NCI-H226 (cell line): ENCODE measurements at places on chromosomes 12 and 14.

DNA sequence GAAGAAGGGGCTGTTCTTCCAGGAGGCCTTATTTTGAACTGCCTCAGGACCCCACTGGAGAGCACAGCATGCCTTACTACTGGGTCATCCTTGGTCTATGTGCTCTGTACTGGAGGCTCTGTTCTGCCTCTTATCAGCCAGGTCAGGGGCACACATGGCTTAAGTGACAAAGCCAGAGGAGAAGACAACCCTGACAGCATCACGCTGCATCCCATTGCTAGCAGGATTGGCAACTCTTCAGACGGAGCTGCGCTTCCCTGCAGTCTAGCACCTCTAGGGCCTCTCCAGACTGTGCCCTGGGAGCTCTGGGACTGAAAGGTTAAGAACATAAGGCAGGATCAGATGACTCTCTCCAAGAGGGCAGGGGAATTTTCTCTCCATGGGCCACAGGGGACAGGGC, 17.3 kb upstream of the TIGAR start:
- DNase-seq: no peak

DNA sequence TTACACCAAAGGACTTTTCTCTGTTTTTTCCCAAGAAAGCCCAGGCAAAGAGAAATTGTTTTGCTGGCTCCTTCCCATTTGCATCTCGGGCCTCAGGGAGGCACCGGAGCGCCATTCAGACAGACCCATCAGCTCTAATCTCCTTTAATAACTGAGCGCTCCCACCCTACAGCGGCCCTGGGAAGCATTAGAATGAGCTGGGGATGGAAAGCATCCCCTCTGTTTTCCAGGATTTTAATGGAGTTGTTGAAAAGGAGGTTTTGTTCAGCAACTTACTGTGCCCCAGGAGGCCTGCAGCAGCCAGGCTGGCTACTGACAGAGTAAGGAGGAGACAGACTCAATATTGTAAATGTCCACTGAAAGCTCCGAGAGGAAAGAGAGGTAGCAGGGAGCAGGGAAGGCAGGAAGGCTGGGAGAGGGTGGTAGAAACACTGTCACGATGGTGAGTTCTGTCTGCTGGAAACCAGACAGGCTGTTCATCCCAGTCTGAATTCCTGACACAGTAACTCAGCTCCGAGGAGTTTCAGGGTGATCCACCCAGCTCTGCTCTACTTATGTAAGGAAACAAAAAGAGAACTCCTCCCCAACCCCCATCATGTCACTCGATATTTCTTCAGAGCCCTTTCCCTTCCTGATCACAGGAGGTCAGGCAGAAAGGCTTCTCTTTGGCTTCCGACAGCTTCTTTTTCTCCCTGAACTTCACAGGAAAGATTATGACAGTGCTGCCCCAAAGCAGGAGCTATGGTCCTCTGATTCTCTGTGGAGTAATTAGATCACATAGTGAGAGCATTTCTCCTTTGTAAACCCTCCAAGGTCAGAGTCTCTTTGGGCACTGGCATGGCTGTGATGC, 62.5 kb upstream of the TMEM132D start:
- DNase-seq: no peak

GRCh38 chr14:22513066-22513812, 75.8 kb downstream of the DAD1 start:
- no peak for DNase-seq

DNA sequence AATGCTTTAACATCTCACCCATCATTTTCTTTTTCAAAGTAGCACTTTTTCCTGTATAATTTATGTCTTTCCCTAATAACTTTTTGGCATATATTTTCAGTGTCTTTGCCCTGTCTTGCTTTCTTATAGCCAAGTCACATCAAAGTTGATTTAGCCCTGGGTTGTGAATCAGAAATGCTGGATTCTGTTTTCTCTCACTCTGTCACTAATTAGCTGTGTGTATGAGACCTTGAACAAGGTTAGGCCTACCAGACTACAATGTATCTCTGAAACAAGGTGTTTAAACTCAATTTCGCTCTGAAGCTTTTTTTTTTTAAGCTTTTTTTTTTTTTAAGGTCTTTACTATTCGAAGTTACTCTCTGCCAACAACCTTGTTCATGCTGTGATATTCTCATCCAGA, 25.7 kb downstream of the CNOT2 start:
- DNase-seq: no peak

- no peak for DNase-seq
These were observed 39.8 kb downstream of the NOPCHAP1 start for GRCh38 chr12:105025890-105026289.

GRCh38 chr14:105023791-105024480, 3.1 kb upstream of the CDCA4 start:
- DNase-seq: peak; percentile 71

DNA sequence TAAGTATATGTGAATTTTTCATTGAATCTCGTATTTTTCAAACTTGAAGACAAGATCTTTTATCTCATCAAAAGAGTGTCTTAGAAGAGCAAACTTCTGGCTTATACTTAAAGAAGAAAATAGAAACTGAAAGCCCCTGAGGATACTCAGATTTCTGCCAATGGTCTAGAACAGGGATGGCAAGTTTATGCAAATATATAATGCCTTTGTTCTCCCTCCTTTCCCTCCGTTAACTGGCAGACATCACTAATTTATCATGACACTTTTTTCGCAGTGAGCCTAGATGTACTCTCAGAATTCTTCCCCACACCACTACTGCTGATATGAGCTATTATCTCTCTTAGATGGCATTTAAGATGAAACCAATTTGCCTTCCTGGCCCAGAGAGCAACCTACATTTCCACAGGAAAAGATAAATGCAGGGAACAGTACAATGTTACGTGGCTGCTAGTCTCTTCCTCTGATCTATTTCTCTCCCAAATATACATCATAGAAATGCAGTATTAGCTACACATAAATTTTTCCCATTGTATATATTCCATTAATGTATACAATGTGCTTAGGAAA, 40.0 kb upstream of the DAAM1 start:
- no peak for DNase-seq

GRCh38 chr14:56570295-56570694, 9.3 kb upstream of the TMEM260 start:
- no peak for DNase-seq

DNA sequence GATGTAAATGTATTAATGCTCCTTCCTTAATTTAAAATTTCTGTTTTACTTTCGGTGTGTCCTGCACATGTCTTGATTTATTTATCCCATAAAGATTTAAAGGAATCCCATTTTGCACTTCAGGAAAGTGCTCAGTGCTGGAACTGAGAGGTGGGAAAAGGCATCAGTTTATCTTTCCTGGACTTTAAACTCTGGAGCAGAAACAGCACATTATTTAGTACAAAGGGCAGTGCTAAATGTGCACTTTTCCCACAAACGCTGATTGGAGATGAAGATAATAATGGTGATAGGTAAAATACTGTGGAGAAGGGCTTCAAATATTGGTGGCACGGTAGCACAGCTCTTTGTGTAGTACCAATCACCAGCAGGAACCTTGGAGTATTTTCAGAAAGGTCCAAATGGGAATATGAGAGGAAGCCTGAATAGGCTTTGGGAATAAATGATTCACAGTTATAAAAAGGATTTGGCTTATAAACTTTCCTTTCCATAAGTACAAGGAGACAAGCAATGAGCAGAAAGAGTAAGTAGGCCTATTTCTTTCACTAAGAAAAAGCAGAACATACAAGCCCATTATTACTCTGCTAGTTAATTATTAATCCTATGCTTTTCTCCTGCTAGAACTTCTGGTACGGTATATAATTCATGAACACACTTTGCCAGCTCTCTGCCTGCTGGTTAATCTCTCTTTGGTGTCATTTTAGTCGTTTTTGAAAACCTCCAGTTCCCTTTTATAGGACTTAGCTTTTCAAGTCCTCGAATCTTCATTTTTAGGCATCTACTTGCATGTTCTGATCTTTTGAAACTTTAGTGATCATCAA, 58.3 kb downstream of the SLC15A5 start:
- DNase-seq: no peak

GRCh38 chr14:72796935-72797334, 97.0 kb downstream of the DPF3 start:
- DNase-seq: no peak

- no peak for DNase-seq
These were observed 18.7 kb upstream of the NOS1 start for GRCh38 chr12:117380083-117380482.

- DNase-seq: no peak
These were observed 23.9 kb upstream of the ITGA5 start for GRCh38 chr12:54442961-54443360.

DNA sequence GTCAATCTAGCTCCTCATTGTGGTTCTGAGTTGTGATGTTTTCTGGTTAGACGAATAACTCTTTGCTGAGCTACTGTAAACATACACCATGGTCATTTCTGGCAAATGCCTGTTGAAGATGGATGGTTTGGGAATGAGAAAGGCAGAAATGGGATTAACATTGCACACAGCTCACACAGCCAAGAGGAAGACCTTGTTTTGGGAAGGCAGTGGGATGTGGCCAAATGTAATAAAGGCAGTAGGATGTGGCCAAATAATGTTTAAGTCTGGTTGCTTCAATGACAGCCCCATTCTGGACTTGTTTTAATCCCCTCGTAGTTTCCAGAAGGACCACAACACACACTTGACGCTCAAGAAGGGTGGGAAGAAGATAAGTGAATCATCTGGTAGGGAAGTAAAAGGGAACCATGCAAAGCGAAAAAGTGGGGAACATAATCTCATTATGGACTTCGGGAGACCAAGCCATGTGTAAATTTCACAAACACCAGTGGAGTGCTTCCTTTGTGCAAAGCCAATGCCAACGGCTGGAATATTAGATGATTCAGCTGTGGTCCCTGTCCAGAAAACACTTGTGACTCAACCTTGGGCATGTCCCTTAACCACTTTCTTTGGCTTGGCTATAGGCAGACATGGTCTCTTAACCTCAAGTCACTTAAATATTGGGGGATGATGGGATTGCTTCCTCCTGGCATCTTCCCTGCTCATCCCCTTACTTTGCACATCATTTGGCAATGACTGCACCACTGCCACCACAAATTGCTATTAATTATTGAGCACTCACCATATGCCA, 284.4 kb upstream of the CRY1 start:
- DNase-seq: no peak

GRCh38 chr14:101222362-101223070, 319.0 kb upstream of the RTL1 start:
- no peak for DNase-seq

GRCh38 chr14:58151133-58152013, 640 bp downstream of the ARMH4 start:
- no peak for DNase-seq

DNA sequence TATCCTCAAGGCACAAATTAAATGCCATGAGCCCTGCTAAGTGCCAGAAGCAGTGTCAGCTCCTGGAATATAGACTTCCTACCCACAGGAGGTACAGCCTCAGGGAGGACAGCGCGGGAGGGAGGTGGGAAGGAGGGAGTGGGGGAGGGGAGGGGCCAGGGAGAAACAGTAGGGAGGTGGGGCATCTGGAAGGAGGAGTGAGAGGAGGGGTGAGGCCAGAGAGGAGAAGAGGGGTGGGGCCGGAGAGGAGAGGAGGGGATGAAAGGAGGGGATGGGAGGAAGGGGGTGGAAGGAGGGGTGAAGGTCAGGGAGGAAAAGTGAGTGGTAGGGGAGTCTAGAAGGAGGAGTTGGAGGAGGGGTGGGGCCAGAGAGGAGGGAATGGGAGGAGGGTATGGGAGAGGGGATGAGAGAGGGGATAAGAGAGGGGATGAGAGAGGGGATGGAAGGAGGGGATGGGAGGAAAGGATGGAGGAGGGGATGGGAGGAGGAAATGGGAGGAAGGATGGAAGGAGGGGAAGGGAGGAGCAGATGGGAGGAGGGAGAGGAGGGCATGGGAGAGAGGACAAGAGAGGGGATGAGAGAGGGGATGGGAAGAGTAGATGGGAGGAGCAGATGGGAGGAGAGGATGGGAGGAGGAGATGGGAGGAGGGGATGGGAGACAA, 9.2 kb upstream of the CCDC197 start:
- DNase-seq: no peak

- DNase-seq: no peak
These were observed 223.2 kb upstream of the RTL1 start for GRCh38 chr14:101126731-101127130.

DNA sequence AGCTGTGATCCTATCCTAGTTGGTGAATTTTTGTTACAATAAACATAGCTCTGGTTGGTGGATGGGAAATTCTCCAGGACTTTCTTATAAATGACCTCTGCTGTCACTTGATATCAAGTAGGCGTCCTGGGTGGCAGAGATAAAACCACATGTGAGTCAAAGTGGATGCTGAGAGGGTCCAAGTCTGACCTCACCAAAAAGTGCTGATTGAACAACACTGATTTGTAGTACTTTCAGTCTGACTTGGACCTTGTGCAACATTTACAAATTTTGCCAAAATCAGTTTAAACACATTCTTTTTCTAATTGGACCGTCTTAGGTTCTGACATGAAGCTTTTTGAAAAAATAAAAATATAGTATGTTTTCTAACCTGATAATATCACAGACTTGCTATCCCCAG, 585.6 kb downstream of the GALC start:
- DNase-seq: no peak

DNA sequence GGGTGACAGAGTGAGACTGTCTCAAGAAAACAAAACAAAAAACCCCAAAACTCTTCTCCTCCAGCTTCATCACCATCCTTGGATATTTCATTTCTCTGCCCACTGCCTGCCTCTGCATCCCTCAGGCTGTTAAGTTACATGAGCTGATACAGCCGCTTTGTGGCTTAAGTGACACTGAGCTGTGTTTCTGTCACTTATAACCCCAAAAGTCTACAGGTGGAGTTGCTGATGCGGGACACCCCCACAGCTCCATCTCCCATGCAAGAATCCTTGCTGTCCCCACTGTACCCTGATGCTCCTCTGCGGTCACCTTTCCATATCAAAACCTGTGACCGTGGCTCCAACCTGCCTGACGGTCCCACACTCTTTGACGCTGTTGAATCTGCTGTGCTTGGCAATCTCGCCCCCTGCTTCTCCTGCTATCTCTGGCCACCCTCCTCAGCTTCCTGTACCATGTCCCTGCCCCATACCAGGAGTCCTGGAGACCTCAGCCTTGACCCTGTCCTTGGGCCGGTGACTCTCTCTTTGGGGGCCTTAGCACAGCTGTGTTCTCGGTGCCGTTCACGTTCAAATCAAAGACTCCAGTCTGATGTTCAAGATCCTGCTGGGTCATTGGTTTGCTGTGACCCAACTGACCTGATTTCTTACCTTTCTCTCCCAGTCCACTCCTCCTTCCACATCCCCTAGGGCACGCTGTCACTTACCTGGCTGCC, 20.3 kb downstream of the HVCN1 start:
- no peak for DNase-seq

DNA sequence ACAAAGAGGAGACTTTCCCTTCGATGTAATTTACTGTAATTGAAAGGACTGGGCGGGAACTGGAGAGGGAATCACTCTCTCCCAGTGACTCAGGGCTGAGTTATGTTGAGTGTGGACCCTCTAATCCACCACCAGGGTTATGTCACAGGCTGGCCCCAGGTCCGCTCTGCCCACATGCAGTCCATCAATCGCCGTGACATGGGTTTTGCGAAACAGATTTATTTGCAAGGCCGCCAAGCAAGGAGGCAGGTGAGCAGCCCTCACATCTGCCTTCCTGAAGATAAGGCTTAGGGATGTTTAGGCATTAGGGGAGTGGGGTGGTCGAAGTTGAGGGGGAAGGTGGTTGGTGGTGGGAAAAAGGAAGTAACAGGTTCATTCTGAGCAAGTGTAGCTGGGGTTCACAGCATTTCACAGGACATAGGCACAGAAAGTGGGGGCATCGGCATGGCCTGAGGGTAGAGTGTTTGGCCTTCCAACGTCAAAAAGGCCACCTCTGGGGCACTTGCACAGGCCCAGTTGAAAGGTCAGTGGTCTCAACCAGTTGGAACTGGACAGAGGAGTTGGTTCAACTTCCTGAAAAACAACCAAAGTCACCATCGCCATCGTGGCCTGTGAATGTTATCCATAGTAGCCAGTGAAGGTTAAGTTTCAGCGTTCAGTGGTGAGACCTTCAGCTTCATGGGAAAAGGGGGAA, 66.9 kb downstream of the DNAH10 start:
- DNase-seq: no peak
